ENCODE measurements at places on chromosomes 3 and 15. TPM values are rescaled to one million over a fixed set of nuclear protein-coding genes. Genes with fewer than 3 reads are reported as not detected.

The RBPMS2 gene
- total RNA-seq, result 10.8 TPM

The TXNRD3 gene
- total RNA-seq, result 19.6 TPM

- peak; percentile 40 for DNase-seq
These were observed 631 bp upstream of the CNBP start for GRCh38 chr3:129184396-129184657.

- DNase-seq, result no peak
These were observed 18.4 kb downstream of the HLTF start for GRCh38 chr3:149067883-149068282.

- no peak for DNase-seq
These were observed 168.1 kb downstream of the NSMCE3 start for GRCh38 chr15:29101491-29101890.

Data from ovary (tissue), 10 donors.